Activated naive CD8-positive, alpha-beta T cell treated with anti-CD3 and anti-CD28 coated beads for 36 hours (primary cell): ENCODE measurements at places on chromosomes 3 and 15.

GRCh38 chr3:73999501-73999900, 374.8 kb upstream of the PDZRN3 start:
- DNase-seq = no peak

- no peak for DNase-seq
Observed at GRCh38 chr15:101795455-101795854, 7.9 kb upstream of the OR4F6 start.

- DNase-seq = no peak
Observed at GRCh38 chr15:81043281-81043934, 42.7 kb downstream of the TLNRD1 start.

DNA sequence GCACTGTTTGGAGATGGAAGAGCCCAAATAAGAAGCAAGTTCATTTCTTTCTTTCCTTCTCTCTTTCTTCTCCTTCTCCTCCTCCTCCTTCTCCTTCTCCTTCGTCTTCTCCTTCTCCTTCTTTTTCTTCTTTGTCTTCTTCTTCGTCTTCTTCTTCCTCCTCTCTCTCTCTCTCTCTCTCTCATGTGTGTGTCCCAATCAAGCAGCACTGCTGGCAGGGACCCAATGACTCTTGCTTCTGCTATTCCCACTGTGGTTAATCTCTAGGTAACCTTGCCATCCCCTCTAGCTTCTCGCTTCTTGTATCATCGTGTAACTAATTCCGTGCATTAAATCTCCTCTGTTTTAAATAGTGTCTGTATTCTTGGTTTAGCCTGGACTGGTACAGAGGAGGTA, 26.1 kb upstream of the ZNF280D start:
- no peak for DNase-seq
